ENCODE measurements at places on chromosomes 6 and 20.

- H3K27ac ChIP-seq: peak overlapping the region; percentile 1
- H3K4me1 ChIP-seq: peaks cover 27% of the 10 kb centered on the region
- H3K36me3 ChIP-seq: no peaks in the 10 kb centered on the region
Observed at GRCh38 chr6:105374010-105374420, 28.9 kb downstream of the PREP start.

- no peak overlapping the region for H3K4me3 ChIP-seq
- H3K4me1 ChIP-seq: no peaks in the 10 kb centered on the region
- DNase-seq: no peak
- no peaks in the 10 kb centered on the region for H3K36me3 ChIP-seq
Observed at GRCh38 chr20:23943304-23943703, 45.3 kb downstream of the GGTLC1 start.

GRCh38 chr6:26502626-26503025 lies 2.5 kb downstream of the BTN1A1 start:
- H3K27ac ChIP-seq: no peak overlapping the region
- no peak for DNase-seq
- H3K4me3 ChIP-seq: no peak overlapping the region
- peaks cover 47% of the 10 kb centered on the region for H3K27me3 ChIP-seq

DNA sequence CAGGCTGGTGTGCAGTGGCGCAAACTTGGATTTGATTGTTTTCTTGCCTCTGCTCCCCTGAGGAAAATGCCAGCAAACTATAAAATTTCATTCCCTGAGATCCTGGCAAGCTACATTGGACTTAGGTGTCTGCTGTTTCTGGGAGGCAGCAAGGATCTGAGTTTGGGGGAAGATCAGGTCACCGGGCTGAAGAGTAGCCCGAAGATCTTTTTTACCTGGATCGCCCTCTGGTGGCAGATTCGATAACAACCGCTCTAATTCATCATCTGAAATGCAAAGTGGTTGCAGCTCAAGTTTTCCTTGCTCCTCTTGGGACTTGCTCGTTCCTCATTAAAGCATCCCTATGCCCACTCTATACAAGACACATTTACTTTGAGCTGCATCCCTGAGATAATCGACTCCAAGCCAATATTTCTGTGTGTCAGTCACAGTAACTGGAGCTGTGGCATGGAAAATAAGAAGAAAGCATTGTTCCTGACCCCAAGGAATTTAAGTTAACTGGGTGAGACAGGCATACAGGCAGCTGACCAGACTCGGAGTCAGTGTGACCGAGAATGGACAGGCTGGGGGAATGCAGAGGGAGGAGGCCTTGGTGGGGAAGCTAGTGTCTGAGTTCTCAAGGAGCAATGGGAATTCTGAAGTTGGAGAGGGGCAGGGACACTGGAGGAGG lies 131.8 kb upstream of the PROKR2 start:
- no peak overlapping the region for H3K27ac ChIP-seq
- H3K4me1 ChIP-seq: no peaks in the 10 kb centered on the region
- H3K27me3 ChIP-seq: no peaks in the 10 kb centered on the region
- no peaks in the 10 kb centered on the region for H3K36me3 ChIP-seq
- no peak for DNase-seq
- H3K4me3 ChIP-seq: no peak overlapping the region

GRCh38 chr6:81938014-81938856 lies 185.8 kb upstream of the TENT5A start:
- H3K4me3 ChIP-seq: no peak overlapping the region
- H3K27ac ChIP-seq: peak overlapping the region; percentile 80
- no peaks in the 10 kb centered on the region for H3K27me3 ChIP-seq
- no peaks in the 10 kb centered on the region for H3K36me3 ChIP-seq
- H3K4me1 ChIP-seq: no peaks in the 10 kb centered on the region

- H3K4me1 ChIP-seq: peaks cover 8% of the 10 kb centered on the region
- no peak overlapping the region for H3K27ac ChIP-seq
- DNase-seq: no peak
- H3K27me3 ChIP-seq: no peaks in the 10 kb centered on the region
- H3K4me3 ChIP-seq: no peak overlapping the region
Observed at GRCh38 chr20:58001946-58002345, 226.5 kb downstream of the ANKRD60 start.

GRCh38 chr6:15369838-15370237 lies 124.0 kb downstream of the JARID2 start:
- H3K27ac ChIP-seq: no peak overlapping the region
- H3K36me3 ChIP-seq: no peaks in the 10 kb centered on the region
- no peaks in the 10 kb centered on the region for H3K27me3 ChIP-seq
- H3K4me1 ChIP-seq: peaks cover 28% of the 10 kb centered on the region
- no peak overlapping the region for H3K4me3 ChIP-seq

DNA sequence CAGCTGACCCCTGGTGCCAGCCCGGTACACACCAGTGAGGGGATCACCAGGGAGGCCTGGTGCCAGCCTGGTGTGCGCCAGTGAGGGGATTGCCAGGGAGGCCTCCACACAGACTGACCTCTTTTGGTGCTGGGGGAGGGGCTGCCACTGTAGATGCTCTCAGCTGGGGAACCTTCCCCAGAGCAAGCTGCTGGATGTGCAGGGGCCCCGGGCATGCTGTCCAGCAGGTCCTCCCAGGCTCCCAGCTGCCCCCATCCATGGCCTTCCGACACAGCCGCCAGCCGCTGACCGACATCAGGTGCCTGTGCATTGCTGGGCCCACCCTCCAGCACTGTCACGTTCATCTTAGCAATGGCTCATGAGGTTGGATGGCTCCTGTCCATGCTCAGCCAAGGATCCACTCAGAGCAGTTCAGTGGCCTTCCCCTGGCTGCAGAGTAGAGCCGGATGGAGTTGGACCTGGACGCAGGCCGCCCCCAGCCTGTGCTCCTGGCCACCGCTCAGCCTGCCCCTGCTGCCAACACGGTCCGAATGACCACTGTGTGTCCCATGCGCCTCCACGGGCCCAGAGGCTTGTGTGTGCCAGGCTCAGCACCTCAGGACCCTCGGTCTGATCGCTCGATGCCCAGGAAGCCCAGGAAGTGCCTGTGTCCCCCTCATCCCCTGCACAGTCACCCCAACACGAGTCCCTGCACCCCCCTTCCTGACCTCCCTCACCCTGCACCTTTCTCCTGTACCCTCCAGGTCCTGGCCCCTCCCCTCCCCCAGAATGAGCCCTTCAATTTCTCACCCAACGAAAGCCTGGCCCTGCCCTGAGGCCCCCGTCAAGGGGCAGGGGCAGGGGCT lies 95.7 kb downstream of the YTHDF1 start:
- no peaks in the 10 kb centered on the region for H3K36me3 ChIP-seq
- H3K27ac ChIP-seq: no peak overlapping the region
- DNase-seq: no peak
- H3K27me3 ChIP-seq: no peaks in the 10 kb centered on the region
- no peaks in the 10 kb centered on the region for H3K4me1 ChIP-seq

GRCh38 chr6:134599079-134599478 lies 281.2 kb upstream of the SGK1 start:
- no peaks in the 10 kb centered on the region for H3K36me3 ChIP-seq
- no peak overlapping the region for H3K4me3 ChIP-seq
- no peak for DNase-seq
- no peak overlapping the region for H3K27ac ChIP-seq
- peaks cover 4% of the 10 kb centered on the region for H3K4me1 ChIP-seq

DNA sequence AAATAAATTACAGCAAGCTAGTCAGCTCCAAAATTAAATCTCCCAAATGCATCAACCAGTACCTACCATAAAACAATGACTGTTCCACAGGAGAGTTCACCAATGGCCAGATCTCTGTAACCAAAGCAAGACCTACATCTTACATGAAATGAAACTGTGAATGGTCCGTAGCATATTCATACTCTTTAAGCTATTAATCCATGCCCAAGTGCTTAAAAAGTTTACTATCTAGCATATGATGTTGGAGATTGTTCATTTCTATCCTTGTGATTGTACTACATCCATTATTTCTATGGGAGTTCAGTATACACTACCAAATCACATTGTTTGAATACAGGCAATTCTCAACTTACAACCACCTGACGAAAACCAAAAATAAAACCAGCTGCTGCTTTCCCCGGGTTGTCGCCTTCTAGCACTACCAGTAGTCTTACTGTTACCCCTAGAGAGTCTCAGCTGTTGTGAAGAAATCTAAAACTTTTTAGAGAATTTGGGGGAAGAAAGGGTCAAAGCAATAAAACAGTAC lies 38.0 kb downstream of the HIVEP2 start:
- DNase-seq: no peak
- no peaks in the 10 kb centered on the region for H3K27me3 ChIP-seq
- H3K36me3 ChIP-seq: no peaks in the 10 kb centered on the region
- H3K4me1 ChIP-seq: no peaks in the 10 kb centered on the region
- H3K27ac ChIP-seq: peak overlapping the region; percentile 41

DNA sequence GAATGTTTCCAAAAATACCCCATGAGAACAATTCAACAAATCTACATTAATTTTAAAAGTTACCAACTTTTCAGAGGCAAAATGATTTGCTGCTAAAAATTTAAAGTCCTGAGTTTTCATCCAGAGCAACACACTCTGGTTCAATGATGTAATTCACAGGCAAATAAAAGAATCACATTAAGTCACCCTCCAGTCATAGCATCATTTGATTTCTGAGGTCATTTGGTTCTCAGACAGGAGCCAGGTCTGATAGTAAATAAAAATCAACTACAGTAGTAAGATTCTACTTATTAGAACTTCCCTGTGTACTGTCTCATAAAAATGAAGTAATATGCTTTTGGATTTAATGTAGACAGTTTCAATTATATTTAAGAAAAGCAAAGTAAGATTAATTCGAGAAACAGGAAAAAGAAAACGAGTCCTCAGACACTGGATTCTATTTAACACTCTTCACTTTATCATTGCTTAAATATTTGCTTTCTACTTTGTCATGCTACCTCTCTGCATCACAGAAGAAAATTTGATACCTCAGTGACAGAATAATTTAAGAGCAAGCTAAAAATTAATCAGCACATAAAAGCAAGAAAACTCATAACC lies 25.8 kb downstream of the MAP7 start:
- no peaks in the 10 kb centered on the region for H3K27me3 ChIP-seq
- peaks cover 43% of the 10 kb centered on the region for H3K4me1 ChIP-seq
- DNase-seq: no peak
- H3K36me3 ChIP-seq: no peaks in the 10 kb centered on the region
- H3K4me3 ChIP-seq: no peak overlapping the region

Measured in esophagus squamous epithelium (tissue), 5 donors.